ENCODE measurements at places on chromosomes 5 and 9.

DNA sequence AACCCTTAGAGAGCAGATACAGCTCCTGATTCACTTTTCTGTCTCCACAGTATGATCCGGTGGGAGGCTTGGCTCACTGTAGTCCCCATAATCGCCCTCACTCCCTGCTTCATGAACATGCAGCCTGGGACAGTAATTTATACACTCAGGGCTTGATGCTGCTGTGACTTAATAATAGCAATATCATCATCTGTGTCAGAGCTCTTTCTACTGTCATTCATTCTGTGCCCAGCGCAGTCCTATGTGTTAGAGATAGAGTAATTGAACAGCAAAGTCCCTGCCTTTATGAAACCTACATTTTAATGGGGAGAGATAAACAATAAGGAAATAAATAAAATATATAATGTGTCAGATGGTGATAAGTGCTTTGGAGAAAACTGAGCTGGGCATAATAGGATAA is 2.8 kb upstream of the HEMGN start:
- DNase-seq = no peak

GRCh38 chr5:171506951-171507350 is 87.5 kb downstream of the FGF18 start:
- DNase-seq = no peak

DNA sequence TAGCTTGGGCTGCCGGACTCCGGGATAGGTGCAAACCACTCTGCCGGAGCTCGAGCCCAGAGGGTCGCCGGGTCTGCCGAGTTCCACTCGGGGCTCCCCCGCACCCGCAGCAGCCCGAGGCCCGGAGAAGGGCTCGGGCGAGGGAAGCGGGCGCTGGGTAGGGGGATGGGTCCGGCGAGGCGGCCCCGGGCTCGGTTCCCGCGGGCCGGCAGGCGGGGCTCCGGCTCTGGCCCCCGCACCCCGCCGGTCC is 507 bp downstream of the RICTOR start:
- DNase-seq = peak; percentile 1

- no peak for DNase-seq
Measured at GRCh38 chr5:112863549-112863948, 2.5 kb downstream of the SRP19 start.

DNA sequence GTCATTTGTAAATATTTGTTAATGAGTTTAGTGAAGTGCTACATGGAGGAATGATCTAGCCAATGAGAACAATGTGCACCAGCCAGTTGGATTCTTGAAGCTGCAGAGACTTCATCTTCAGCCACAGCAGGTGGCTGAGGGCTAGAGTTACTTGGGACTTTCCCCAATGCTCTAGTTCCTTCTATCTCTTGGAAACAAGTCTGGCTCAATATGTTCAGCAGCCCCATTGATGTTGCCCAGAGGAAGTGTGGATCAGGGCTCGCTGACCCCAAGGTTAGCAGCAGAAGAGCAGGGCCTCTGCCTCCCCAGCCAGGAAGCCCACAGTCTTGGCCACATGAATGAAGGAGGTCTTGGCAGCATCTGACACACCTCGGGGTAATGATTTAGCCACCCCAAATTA is 117.5 kb downstream of the SLC1A3 start:
- no peak for DNase-seq

- no peak for DNase-seq
Measured at GRCh38 chr5:76582230-76583162, 40.7 kb downstream of the F2RL2 start.

GRCh38 chr9:33475357-33475756 is 1.6 kb upstream of the NOL6 start:
- no peak for DNase-seq

DNA sequence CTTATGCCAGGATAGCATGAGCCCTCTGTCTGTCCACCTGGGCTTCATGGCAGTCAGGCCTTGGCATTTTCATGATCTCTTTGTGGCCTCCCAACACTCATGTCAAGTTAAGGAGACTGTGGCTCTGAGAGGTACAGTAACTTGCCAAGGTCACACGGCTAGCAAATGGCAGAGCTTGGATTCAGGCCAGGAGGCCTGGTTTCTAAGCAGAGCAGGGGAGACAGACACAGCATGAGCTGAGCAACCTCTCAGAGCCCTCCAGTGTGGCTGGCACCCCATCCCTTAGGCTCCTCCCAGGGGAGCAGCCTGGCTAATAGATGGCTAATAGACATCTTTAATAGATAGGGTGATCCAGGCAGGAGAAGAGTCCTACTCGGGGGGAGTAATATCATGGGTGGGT is 4.1 kb downstream of the SYNPO start:
- no peak for DNase-seq

GRCh38 chr5:53361708-53362107 is 118.7 kb upstream of the FST start:
- no peak for DNase-seq

DNA sequence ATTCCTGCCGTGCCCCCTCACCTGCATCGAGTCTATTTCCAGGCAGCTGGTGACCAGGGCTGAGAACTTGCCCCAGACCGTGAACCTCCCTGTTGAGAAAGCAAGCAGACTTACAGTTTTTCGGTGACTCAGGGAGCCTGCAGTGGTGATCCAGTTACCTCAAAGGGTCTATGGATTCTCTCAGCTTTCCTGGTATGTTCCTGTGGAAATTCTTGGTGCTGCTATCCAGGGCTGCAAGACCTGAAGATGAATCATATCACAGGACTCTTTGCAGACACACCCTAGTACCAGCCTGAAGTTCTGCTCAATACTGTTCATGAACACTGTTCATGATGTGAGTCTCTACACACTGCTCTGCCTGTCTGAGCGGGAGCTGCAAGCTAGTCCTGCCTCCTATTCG is 154.7 kb downstream of the WDR70 start:
- DNase-seq = no peak

DNA sequence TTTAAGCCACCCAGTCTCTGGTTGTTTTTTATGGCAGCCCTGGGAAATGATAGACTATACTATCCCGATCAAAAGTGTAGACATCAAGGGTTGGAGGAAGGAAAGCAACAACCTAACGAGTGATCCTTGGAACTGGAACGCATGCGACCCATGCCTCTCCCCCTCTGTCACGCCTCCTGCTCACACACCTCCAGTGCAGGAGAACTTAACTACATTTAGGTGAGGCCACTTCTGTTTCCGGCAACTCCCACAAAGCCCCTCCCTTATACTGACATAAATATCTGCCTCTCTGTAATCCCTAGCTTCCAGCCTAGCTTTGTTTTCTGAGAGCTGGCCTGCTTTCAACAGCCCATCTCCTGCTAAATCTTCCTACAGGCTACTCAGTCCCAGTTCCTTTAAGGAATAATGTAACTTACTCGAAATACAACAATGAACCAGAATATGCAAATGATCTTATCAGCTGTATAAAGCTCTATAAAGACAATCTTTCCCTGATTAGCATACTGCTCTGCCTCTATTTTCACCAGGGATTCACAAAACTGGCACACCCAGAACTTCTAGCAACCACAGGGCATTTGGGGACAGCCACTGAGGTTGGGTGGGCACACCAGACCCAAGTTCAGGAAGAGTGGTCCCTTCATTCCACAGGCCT is 73.9 kb downstream of the GABBR2 start:
- DNase-seq = no peak

GRCh38 chr9:89274838-89275237 is 36.2 kb upstream of the CKS2 start:
- DNase-seq = no peak

DNA sequence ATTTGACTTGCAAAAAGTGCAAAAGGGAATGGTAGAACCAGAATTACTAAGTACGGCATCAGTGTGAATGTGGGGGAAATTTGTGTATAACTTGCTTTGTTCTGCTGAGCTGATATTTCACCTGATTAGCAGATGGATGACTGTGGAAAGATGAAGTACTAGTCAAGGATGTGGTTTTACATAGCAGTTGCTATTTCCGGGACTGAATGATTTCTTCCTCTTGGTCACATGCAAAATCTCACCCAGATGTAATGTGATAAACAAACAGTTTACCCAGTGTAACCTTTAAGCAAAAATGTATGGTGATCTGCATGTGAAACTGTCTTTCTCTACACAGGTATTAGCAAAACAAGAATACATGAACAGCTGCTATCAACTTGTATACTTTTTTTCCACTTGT is 46.1 kb downstream of the DCP2 start:
- no peak for DNase-seq

GRCh38 chr5:170642066-170642735 is 138.4 kb downstream of the KCNIP1 start:
- no peak for DNase-seq

GRCh38 chr9:129703667-129704355 is 38.4 kb downstream of the PRRX2 start:
- DNase-seq = no peak

GRCh38 chr5:169921384-169921783 is 58.9 kb downstream of the INSYN2B start:
- DNase-seq = no peak

- DNase-seq = no peak
Measured at GRCh38 chr5:110751902-110752762, 13.3 kb downstream of the SLC25A46 start.

- no peak for DNase-seq
Measured at GRCh38 chr9:120919843-120920805, 6.5 kb downstream of the TRAF1 start.

All from activated naive CD8-positive, alpha-beta T cell treated with anti-CD3 and anti-CD28 coated beads, Interleukin-2, amount 50 U/mL, for 16 hours (primary cell).